Panc1 (cell line): ENCODE measurements at places on chromosomes 3 and 15.

- DNase-seq: no peak
These were observed 16.6 kb downstream of the KBTBD13 start for GRCh38 chr15:65092911-65093792.

- DNase-seq: no peak
These were observed 412 bp downstream of the SLC41A3 start for GRCh38 chr3:126083511-126083912.

DNA sequence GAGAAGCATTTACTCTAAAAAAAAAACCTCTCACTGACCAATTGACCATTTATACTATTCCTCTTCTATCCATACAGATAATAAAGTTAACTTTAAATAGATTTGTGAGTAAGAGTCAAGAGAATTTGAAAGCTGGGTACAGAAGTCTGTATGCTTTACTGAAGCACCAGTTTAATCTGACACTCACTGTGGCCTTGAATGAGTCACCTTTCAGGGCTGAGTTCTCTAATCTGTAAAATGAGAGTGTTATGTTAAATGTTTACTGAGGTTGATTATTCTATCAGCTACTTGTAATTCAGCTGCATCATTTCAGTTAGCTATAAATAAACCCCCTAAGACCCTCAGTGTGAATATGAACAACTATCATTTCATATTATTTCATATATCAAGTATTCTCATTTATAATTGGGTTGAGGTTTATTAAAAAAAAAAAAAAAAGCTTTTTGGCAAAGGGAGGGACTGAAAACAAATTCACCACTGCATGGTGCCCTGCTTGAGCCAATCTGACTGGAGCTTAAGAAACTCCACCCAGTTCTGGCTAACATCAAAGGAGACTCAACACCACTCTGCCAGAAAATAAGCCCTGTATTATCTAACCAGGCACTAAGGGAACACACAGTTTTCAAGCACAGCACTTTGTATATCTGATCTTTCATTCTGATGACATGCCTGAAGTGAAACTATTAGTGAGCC lies 2.8 kb downstream of the MAP4 start:
- DNase-seq: no peak

- no peak for DNase-seq
These were observed 104.9 kb upstream of the NEDD4 start for GRCh38 chr15:56098195-56098863.

GRCh38 chr3:196631682-196632045 lies 7.8 kb upstream of the NRROS start:
- DNase-seq: no peak

DNA sequence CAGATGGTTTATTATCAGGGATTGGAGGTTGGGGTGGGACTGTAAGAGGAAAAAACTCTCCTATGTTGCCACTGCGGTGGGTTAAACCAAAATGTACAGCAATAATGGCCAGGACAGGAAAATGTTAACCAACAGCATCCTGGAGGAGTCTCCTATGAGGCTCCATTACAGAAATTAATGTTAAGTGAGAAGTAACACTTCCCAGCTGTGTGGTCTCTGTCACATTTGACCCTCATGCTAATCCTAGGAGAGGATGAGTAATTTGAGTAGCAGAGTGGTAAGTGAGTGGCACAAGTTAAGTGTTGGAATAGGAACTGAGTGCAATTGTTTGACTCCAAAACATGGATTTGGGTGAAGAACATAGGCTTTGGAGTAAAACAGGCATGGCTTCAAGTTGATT lies 39.0 kb downstream of the ARHGEF3 start:
- no peak for DNase-seq

DNA sequence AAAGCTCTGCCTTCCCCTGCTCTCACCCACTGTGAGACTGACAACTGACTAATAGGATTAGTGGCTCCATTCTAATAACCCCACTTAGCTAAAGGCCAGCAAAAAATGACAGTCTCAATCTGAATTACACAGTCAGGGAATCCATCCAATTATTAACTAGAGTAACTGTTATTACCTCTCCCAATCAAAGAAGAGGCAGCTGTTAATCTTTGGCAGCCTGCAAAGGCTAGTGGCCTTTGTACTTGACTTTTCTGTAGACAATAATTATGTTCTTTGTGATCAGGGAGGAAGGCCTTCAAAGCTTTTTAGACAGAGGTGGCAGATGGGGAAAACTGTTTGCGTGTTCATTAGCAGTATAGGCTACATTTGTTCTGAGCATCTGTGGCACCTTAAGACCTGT lies 177.7 kb downstream of the ISL2 start:
- no peak for DNase-seq

DNA sequence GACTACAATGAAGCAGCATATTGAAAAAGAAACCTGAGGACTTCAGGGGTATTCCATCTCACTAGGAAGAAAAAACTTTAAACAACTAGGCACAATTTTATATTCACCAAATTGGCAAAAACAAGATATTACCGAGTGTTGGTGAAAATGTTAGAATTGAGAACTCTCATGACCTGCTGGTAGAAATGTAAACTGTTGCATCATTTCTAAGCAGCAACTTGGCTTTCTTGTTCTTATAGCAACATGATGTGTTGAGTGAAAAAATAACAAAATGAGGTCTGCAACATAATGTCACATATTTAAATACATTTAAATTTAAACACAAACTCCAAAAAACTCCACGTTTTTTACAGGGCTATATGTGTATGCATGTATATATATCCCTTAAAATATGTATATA lies 59.0 kb upstream of the SPPL2A start:
- no peak for DNase-seq

DNA sequence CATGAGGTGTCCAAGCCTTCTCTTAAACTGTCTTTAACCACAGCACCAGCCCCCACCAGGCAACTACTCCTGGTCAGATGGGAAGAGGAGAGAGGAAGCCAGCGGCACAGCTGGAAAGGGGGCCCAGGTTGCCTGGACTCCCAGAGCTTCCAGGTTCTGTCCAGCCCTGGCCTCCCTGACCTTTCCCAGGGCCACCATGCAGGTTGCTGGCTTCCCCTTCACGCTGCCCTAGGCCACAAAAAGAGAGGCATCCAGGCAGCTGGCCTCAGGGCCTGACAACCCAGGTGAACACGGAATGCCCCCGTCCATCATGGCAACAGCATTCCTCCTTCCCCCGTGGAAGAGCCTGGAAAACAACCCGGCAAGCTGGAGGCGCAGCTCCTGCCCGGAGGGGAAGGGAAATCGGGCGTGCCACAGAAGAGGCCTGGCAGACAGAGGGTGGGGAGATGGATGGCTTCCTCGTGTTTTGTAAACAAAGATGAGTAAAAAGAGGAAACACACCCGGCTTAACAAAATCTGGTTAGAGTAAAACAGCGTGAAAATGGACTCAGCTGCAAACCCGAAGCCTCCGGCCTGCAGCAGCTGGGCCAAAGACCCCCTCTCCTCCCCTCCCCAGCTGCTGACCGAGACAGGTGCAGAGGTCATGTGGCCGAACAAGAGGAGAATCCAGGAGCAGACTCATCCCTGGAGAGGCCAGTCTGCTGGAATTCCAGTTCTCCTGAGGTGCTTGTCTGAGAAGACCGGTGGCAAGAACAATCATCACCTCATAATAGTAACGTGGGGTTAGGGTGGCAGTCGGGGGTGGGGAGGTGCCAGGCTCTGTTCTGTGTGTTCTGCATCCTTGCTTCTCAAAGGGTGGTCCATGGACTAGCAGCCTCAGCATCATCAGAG lies 15.5 kb downstream of the BMF start:
- no peak for DNase-seq
